ENCODE measurements at places on chromosomes 16 and 17.

DNA sequence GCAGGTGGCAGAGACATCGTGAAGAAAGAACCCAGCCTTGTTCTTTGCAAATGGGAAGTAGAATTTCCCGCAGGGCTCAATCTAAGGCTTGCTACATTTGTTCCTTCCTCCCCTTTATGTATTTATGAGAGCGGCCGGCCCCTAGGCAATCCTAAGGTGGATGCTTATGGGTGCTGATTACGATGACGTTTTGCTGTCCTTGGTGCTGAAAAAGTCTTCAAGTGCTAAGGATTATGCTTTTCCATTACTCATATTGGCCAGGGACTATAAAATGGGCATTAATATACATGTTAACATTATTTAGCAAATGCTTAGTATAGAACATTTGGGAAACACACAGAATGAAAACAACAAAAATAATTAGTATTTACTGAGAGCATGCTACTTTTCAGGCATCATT lies 313.3 kb upstream of the XYLT1 start:
- DNase-seq, result peak; percentile 28

- DNase-seq, result no peak
Measured at GRCh38 chr17:16450028-16450427, 34.7 kb downstream of the TRPV2 start.

- no peak for DNase-seq
Measured at GRCh38 chr17:72884066-72884465, 208.4 kb downstream of the SLC39A11 start.

DNA sequence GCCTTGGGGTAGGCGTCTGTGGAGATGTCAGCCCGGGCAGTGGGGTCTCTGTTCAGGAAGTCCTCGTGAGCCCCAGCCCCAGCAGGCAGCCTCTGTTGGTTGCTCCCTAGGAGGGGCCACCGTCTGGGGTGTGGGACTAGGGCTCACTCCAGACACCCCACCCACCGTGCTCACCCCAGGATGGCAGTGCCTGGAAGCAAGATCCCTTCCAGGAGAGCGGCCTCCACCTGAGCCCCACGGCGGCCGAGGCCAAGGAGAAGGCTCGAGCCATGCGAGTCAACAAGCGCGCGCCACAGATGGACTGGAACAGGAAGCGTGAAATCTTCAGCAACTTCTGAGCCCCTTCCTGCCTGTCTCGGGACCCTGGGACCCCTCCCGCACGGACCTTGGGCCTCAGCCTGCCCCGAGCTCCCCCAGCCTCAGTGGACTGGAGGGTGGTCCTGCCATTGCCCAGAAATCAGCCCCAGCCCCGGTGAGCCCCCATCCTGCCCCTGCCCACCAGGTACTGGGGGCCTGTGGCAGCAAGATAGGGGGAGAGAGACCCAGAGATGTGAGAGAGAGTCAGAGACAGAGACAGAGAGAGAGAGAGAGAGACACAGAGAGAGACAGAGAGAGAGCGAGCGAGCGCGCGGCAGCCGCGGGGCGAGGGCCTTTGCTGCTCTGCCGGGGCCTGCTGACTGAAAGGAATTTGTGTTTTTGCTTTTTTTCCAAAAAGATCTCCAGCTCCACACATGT lies 9.8 kb downstream of the NTHL1 start:
- DNase-seq, result no peak

- no peak for DNase-seq
Measured at GRCh38 chr16:62256406-62256805, 220.2 kb upstream of the CDH8 start.

- no peak for DNase-seq
Measured at GRCh38 chr17:78304549-78305037, 55.3 kb downstream of the SOCS3 start.

DNA sequence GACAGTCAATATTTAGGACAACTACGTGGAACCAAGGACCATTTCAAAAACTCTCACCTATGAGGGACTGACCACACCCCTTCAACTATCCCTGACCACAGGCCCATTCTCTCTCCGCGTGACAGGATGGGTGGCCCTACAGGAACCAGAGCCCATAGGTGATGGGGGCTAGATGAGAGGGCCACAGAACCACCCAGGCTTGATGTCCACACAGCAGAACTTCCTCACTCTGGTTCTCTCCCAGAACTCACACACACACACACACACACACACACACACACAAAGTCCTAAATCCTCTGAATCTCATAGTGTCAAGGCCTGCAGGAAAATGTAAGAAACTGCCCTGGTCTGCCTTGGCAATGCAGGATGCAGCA lies 1.5 kb downstream of the ZNF319 start:
- DNase-seq, result no peak

- DNase-seq, result no peak
Measured at GRCh38 chr17:41528959-41529353, 848 bp upstream of the KRT19 start.

DNA sequence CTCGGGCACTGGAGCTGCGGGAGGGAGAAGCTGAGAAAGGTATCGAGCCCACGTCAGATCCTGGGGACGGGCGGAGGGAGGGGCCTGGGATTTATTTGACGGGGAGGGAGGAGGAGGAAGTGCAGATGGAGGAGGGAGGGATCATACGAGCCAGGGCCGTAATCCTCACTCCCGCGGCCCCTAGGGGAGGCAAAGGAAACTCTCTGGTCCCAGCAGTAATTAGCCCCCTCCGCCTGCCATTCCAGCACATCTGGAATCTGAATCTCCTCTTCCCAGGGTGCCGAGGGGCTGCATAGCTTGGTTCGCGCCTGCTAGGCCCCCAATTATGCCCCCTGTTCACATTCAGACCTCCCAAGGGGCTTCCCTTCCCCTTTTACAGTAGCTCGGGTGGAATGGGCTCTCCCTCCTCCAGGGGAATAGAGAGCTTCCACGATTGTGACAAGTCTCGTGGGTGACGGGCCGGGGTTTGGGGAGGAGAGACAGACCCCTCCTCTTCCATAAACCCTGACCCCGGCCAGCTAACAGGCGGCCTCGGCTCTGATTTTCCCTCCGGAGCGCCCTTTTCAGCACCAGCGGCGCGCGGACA lies at the start of gene SEZ6L2:
SEZ6L2 (minus strand) TSS at position 35 of the 586 bp plus-strand sequence. CDS start 531 bp downstream, outside the sequence.
- peak; percentile 91 for DNase-seq

- peak; percentile 23 for DNase-seq
Measured at GRCh38 chr16:75621170-75621477, 2.0 kb downstream of the ADAT1 start.

DNA sequence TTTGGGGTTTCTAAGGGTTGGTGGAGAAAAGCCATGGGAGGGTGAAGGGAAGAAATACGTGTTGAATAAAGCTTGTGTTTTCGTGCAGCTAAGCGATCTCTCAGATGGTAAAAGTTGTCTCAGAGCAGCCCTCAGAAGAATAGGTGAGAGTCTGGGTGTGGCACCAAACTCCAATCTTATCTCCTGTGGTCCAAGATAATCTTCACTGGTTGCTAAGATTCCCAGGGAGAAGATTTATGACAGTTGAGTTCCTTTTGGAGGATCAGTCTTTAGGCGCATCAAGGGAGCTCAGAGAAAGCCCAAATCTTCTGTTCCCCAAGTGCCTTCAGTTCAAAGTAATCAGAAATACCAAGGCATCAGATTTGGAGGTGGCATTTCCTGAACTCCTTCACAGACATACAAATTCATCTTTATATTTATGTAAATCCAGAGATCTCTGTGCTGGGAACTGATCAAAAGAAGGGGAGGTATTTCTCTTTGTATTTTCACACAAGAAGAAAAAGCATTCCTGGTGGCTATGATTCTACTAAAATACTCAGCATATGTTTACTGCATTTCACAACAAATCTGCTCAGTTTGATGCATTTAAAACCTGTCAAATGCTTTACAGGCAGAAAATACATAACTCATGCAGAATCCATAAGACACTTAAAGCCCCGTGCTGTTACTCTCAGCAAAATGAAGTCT lies 102.9 kb downstream of the ABCC12 start:
- DNase-seq, result no peak

- DNase-seq, result peak; percentile 17
Measured at GRCh38 chr16:50702725-50703124, 9.3 kb downstream of the NOD2 start.

GRCh38 chr16:9929313-9929712 lies 252.9 kb downstream of the GRIN2A start:
- no peak for DNase-seq

GRCh38 chr16:78768718-78769117 lies 669.3 kb downstream of the WWOX start:
- DNase-seq, result no peak

GRCh38 chr17:40457964-40458791 lies 14.9 kb downstream of the IGFBP4 start:
- DNase-seq, result peak; percentile 93

DNA sequence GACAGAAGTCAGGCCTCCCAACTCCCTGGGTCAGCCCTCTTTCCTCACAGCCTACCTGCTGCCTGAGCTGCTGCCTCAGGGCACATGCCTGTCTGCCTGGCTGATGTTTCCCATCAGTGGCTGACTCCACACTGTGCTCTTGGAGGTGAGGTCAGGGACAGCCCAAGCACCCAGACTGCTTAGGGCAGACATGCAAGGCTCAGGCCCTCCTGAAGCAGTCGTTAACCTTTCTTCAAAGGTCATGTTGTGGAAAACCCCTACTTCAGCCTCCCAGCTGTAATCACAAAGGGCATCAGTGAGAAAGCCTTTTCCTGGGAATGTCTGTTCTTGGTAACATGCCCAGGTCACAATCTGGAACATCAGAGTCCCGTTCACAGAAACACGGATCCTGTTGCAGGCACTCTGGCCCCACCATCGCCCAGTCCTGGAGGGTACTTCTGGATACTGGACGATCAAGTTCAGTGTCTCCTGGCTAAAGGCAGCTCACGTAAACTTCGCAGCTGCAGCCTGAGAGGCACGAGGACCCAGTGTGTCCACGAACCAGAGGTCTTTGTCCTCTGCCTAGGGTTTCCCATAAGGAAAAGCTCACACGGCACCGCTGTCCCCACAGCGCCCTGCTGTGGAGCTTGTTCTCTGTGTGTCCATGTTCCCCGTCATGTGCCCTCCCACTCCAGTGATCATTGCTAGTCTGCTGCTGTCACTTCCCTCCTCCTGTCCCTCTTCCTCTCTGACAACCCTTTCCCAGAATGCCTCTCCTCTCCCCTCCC lies 54.9 kb downstream of the GNAO1 start:
- peak; percentile 36 for DNase-seq

DNA sequence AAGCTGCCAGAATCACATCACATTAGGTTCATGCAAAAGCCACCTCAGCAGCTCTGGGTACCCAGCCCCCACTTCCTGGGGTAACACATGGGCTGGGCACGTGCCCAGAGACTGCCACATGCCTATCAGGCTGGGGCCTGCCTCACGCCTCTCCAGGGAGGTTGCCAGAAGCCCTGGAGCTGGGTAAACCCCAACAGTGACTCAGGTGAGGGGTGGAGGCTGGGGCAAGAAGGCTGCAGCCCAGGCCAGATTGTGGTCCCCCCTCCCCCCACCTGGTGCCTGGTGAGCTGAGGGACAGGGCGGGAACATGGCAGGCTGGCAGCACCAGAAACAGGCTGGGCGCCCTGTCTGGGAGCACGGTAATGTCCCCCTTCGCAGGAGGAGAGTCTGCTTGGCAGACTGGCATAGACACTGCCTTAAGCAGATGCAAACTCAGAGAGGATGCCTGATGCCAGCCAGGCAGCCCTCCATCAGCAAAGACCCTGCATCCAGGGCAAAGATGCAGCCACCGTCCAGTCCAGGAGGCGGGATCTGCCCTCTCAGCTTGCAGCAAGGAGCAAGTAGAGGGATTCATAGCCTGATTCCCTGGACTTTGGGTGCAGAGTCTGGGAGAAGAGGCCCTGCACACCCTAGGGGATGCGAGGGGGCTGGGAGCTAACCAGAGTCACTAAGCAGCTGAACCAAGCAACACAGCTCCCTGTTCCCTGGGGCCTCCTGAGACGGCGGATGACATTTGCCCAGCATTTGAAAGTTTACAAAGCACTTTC lies 28.8 kb downstream of the NGFR start:
- DNase-seq, result peak; percentile 64

GRCh38 chr16:58605562-58605961 lies 24.1 kb downstream of the CNOT1 start:
- no peak for DNase-seq

DNA sequence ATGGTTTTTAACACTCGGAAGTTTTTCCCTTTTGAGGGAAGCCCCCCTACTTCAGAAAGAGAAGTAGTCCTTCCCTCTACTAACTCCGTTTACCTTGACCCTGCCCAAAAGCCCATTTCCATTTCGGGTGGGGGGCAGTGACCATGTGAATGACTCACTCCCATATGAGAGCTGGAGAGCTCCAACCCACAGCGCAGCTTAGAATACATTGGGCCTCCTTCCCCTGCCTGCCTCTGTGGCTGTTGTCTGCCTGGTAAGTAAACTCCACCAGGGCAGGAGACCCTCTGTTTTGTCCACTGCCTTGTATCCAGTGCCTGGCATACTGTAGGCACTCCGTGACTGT lies 985 bp downstream of the SGSM2 start:
- peak; percentile 33 for DNase-seq

GRCh38 chr17:62746941-62747340 lies 61.2 kb downstream of the MARCHF10 start:
- no peak for DNase-seq

- no peak for DNase-seq
Measured at GRCh38 chr16:29025735-29026134, 40.9 kb downstream of the LAT start.

GRCh38 chr17:60743799-60744198 lies 66.1 kb downstream of the BCAS3 start:
- peak; percentile 65 for DNase-seq

DNA sequence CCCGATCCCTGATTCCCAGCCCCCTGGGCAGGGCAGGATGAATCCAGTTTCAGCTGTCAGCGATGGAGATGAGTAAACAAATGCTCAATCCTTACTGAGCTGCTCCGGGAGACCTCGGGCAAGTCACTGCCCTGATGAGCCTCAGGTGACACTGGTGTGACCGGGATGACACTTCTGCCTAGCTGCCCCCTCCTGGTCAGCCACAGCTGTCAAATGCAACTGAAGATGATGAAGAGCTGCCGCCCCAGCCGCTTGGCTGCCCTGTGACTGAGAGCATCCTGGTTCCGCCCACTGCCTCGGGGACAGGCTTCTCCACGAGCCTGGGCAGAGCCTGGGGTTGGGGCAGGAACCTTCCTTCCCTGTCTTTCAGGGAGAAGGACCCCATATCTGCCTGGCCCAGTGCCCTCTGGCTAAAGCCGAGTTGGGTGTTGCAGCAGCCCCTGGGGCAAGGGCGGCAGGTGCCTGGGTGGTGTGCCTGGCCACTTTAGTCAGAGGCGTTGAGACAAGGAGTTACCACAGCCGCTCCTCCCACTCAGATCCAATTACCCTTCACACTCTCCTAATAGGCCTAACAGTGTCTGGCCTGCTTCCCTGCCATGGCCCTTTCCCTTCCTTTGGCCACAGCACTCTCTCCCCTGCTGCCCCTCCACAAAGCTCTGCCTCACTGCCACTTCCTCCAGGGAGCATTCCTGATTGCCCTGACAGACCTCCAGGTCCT lies 5.5 kb downstream of the CCL17 start:
- DNase-seq, result no peak

GRCh38 chr17:62688398-62689160 lies 61.1 kb downstream of the MRC2 start:
- no peak for DNase-seq

- DNase-seq, result no peak
Measured at GRCh38 chr17:49631496-49631895, 46.4 kb downstream of the SPOP start.

GRCh38 chr16:67165121-67166078 lies 855 bp downstream of the HSF4 start:
- no peak for DNase-seq
